ENCODE measurements at places on chromosomes 1 and 21.

DNA sequence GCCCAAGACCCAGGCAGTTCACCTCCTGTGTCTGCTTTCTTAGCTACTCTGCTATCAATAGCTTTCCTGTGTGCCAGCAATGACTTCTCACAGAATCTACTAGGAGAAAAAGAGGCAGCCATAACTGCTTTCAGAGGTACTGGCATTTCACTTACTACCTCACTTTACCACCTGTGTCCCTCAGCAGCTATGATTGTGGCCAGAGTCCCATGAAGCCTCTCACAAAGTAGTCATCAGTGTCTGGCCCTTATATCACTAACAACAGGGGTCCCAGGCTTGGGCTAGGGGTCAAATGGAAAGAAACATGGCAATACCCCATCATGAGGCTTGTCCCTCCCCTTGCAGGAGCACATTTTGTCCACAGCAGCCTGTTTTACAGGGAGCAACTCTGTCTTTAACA is 62.7 kb upstream of the EPS8L3 start:
- H3K36me3 ChIP-seq, result no peaks in the 10 kb centered on the region
- no peak overlapping the region for H3K27ac ChIP-seq
- H3K27me3 ChIP-seq, result no peaks in the 10 kb centered on the region
- DNase-seq, result no peak

DNA sequence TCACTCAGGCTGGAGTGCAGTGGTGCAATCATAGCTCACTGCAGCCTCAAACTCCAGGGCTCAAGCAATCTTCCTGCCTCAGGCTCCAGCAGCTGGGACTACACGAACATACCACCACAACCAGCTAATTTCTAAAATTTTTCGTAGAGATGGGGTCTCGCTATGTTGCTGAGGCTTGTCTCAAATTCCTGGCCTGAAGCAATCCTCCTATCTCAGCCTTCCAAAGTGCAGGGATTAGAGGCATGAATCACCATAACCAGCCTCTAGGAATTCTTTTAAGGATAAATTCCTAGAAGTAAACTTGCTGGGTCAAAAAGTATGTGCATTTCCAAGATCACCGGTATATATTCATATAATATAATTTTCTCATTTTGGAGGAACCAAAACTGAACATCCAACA is 17.6 kb upstream of the HUNK start:
- no peaks in the 10 kb centered on the region for H3K27me3 ChIP-seq
- no peaks in the 10 kb centered on the region for H3K4me1 ChIP-seq
- no peak for DNase-seq

- no peaks in the 10 kb centered on the region for H3K4me1 ChIP-seq
- no peaks in the 10 kb centered on the region for H3K36me3 ChIP-seq
- no peaks in the 10 kb centered on the region for H3K27me3 ChIP-seq
- no peak for DNase-seq
Observed at GRCh38 chr21:21076051-21076450, 77.8 kb downstream of the NCAM2 start.

GRCh38 chr1:180567654-180568053 is 8.9 kb downstream of the OVAAL start:
- H3K36me3 ChIP-seq, result no peaks in the 10 kb centered on the region
- no peaks in the 10 kb centered on the region for H3K4me1 ChIP-seq
- H3K27me3 ChIP-seq, result no peaks in the 10 kb centered on the region
- H3K27ac ChIP-seq, result no peak overlapping the region
- no peak for DNase-seq
- H3K4me3 ChIP-seq, result no peak overlapping the region

GRCh38 chr1:25442178-25442577 is 11.5 kb downstream of the MACO1 start:
- no peaks in the 10 kb centered on the region for H3K27me3 ChIP-seq
- no peak for DNase-seq
- H3K4me3 ChIP-seq, result no peak overlapping the region
- no peaks in the 10 kb centered on the region for H3K4me1 ChIP-seq
- no peaks in the 10 kb centered on the region for H3K36me3 ChIP-seq
- H3K27ac ChIP-seq, result no peak overlapping the region

All from H1 (cell line).